ENCODE measurements at places on chromosomes 11 and 22. TPM values are rescaled to one million over a fixed set of nuclear protein-coding genes. Genes with fewer than 3 reads are reported as not detected.
A peak's percentile ranks its signal among the peaks of the same experiment; 100 is the strongest.

The TH gene
- 0.89 TPM for total RNA-seq

The CABP4 gene
- total RNA-seq = not detected

The FGF4 gene
- 0.40 TPM for total RNA-seq

The MRPL40 gene
- total RNA-seq = 24.2 TPM

The TMEM45B gene
- not detected for total RNA-seq

The SLC22A9 gene
- total RNA-seq = not detected

The C11orf87 gene
- total RNA-seq = 9.0 TPM

DNA sequence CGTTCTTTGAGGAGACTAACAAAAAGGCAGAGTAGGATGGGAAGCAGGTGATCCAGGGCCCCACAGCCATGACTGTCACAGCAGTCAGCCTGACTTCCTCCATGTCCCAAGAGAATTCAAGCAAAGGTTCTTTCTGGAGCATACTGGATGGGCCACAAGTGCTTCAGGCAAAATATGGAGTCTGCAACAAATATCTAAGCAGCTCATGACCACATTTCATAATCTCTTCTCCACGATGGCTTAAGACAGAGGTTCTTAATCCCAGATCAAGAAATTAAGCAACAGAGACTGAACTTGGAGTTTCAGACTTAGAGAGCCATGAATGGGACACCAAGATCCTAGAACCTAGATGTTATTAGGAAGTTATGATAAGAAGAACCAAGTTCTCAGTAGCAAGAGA, 31.6 kb downstream of the GUCY1A2 start:
- no peak overlapping the region for H3K4me3 ChIP-seq
- H3K27me3 ChIP-seq = no peaks in the 10 kb centered on the region
- no peaks in the 10 kb centered on the region for H3K36me3 ChIP-seq
- H3K4me1 ChIP-seq = peaks cover 30% of the 10 kb centered on the region

DNA sequence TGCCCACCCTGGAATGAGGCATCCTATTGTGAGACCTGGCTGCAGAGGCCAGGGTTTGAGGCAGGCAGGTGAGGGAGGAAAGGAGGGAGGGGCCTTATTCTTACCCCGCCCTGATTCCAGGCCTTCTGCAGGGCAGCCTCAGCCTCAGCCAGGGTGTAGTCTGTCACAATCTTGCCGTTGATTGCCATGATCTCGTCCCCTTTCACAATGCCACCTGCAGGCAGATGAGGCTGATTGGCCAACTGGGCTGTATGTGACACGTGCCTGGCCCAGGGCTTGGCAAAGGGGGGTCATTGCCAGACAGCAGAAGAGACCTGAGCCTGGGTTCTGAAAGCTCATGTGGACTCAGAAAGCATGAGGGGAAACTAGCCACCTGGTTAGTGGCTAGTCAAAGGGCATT, 21.4 kb upstream of the ABCC8 start:
- no peak for DNase-seq
- no peak overlapping the region for H3K27ac ChIP-seq
- no peak overlapping the region for H3K4me3 ChIP-seq
- no peaks in the 10 kb centered on the region for H3K4me1 ChIP-seq
- no peaks in the 10 kb centered on the region for H3K36me3 ChIP-seq

DNA sequence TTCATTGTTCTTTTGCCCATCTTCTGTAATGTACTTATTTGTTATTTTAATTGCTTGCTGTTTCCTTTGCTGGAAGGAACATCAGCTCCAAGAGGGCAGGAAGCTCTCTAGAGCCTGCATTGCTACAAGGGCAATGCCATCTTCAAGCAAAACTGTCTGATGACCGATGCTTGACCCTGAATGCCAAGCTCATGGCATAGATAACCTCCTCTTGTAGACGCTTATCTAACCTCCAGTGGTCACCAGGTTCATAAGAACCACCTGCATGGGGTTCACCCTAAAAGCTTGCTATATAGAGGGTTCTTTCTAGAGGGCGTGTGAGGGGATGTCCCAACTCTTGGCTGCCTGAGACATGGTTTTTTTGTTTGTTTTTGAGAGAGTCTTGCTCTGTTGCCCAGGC, 16.5 kb downstream of the FADS3 start:
- no peaks in the 10 kb centered on the region for H3K27me3 ChIP-seq
- DNase-seq = no peak
- H3K4me3 ChIP-seq = no peak overlapping the region
- H3K27ac ChIP-seq = no peak overlapping the region
- H3K36me3 ChIP-seq = peaks cover 11% of the 10 kb centered on the region
- peaks cover 32% of the 10 kb centered on the region for H3K4me1 ChIP-seq

DNA sequence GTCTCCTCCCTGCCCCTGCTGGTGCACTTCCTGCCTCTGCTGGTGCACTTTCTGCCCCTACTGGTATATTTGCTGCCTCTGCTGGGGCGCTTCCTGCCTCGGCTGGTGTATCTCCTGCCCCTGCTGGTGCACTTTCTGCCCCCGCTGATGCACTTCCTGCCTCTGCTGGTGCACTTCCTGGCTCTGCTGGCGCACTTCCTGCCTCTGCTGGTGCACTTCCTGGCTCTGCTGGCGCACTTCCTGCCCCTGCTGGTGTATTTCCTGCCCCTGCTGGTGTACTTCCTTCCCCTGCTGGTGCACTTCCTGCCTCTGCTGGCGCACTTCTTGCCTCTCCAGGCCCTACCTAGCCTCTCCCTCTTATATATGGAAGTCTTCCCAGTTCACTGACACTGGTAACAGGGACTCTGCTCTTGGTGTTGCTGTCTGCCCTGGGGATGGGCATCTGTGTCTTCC, 10.1 kb downstream of the MTFP1 start:
- H3K36me3 ChIP-seq = no peaks in the 10 kb centered on the region
- DNase-seq = no peak
- no peak overlapping the region for H3K27ac ChIP-seq
- H3K4me3 ChIP-seq = no peak overlapping the region
- no peaks in the 10 kb centered on the region for H3K4me1 ChIP-seq

DNA sequence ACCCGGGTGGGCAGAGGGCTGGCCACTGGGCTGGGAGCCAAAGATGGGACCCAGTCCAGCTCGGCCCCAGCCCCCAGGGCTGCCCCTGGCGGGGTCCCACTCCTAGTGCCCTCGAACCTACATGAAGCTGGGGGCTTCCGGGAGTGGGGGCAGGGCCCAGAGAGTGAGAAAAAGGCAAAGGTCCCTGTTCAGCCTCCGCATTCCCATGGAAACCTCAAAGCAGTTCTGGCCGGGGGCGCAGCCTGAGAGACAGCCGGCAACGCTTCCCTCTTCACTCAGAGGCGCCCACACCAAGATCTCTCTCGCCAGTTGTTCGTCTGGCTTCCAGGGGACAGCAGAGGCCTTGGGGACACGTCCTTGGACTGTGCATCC, 22.4 kb upstream of the ARHGAP8 start:
- no peaks in the 10 kb centered on the region for H3K36me3 ChIP-seq
- no peak overlapping the region for H3K4me3 ChIP-seq
- peaks cover 4% of the 10 kb centered on the region for H3K4me1 ChIP-seq
- no peak overlapping the region for H3K27ac ChIP-seq
- H3K27me3 ChIP-seq = no peaks in the 10 kb centered on the region
- no peak for DNase-seq

GRCh38 chr11:95231881-95232605, 1.0 kb upstream of the SESN3 start:
- H3K36me3 ChIP-seq = no peaks in the 10 kb centered on the region
- H3K4me1 ChIP-seq = peaks cover 23% of the 10 kb centered on the region
- peaks cover 8% of the 10 kb centered on the region for H3K27me3 ChIP-seq

GRCh38 chr11:68313574-68314202, 1.3 kb downstream of the LRP5 start:
- no peaks in the 10 kb centered on the region for H3K36me3 ChIP-seq
- H3K27me3 ChIP-seq = no peaks in the 10 kb centered on the region
- peak overlapping the region; percentile 94 for H3K27ac ChIP-seq

DNA sequence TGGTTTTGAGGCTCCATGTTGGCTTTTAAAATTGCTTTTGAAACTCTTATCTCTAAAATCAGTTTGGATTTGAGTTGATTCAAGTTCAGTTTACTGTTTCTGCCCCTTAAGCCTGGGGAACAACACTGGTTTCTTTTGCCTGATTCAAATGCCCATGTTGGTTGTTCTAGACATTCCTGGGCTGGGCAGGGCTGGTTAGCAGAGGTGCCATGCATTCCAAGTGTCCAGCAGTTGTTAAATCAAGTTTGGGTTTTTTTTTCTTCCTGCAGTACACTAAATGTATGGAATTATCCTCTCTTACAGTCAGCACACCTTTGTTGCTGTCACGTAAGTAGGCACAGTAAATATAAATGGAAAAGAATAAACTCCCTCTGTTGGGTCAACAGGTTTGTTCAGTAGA, 67.2 kb upstream of the MTMR2 start:
- peaks cover 59% of the 10 kb centered on the region for H3K4me1 ChIP-seq
- H3K4me3 ChIP-seq = no peak overlapping the region
- no peak for DNase-seq
- H3K27ac ChIP-seq = peak overlapping the region; percentile 85

DNA sequence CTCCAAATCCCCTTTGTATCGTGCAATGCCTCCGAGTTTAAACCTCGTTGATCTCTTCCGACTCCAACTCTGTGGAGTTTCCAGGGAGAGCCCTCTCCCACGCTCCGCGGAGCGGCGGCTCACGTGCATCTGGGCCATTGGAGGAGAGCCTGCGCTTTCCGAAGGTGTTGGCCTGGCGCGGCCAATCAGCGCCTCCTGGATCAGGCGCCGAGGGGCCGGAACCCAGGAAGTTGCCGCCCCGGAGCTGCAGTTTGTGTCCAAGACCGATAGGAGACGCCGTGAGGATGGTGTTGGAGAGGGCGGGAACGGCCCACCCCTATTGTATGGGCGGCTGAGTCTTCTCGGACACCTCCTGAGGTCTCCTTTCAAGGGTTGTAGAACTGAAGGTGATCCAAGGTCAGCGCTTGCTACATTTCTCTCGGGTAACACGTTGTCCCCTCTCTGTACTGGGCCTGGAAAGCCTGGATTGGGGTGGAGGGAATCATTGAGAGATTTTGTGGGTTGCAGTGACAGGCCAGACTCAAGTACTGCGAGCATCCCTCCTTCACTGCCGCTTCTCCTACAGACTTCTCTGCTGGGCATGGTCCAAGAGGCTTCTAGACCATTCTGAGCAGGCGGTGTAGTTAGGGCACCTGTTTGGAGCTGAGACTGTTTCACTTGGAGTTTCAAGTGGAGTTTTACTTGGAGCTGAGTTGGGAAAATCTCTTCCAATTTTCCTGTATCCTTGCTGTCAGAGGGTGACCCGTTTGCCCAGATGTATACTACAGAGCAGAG, 1.7 kb downstream of the ADAMTS15 start:
- peak overlapping the region; percentile 93 for H3K27ac ChIP-seq
- peak overlapping the region; percentile 98 for H3K4me3 ChIP-seq
- peaks cover 55% of the 10 kb centered on the region for H3K4me1 ChIP-seq

DNA sequence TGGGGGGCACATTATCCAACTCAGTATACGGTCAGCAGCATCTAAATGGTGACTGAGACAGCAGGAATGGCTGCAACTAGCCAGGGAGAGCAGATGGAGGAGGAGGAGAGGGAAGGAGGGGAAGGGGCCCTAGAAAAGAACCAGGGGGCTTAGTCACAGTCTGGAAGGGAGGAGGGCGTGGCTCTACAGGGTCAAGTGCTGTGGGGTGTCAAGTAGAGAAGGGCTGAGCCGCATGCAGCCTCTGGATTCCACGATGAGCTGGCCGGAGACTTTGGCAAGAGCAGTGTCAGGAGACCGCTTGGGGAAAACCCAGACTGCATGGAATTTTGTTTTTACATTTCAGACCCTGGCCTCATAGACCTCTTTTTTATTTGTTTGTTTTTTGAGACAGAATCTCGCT, 25.8 kb upstream of the PPFIA1 start:
- peak overlapping the region; percentile 75 for H3K27ac ChIP-seq
- H3K36me3 ChIP-seq = no peaks in the 10 kb centered on the region

GRCh38 chr22:43253839-43254238, 66.9 kb upstream of the TTLL12 start:
- no peak overlapping the region for H3K27ac ChIP-seq
- H3K4me3 ChIP-seq = no peak overlapping the region
- peaks cover 28% of the 10 kb centered on the region for H3K27me3 ChIP-seq
- no peaks in the 10 kb centered on the region for H3K36me3 ChIP-seq
- no peak for DNase-seq

DNA sequence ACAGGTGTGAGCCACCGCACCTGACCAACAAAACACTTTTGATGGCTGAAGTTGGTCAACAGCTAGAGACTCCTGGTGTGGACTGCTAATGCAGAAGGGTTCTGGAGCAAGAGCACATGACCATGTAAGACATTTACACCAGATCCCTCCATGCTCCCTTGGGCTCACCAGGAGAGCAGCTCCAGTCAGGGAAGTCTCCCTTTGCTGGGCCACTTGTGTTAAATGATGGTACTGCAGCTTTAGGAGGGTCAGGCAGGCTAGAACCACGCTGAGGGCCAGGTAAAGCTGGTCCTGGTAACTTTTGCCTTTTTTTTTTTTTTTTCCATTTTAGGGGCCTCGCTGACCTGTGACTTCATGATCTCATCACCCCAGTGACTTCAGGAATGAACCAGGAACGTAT, 146.4 kb downstream of the FBXO7 start:
- no peak overlapping the region for H3K27ac ChIP-seq

DNA sequence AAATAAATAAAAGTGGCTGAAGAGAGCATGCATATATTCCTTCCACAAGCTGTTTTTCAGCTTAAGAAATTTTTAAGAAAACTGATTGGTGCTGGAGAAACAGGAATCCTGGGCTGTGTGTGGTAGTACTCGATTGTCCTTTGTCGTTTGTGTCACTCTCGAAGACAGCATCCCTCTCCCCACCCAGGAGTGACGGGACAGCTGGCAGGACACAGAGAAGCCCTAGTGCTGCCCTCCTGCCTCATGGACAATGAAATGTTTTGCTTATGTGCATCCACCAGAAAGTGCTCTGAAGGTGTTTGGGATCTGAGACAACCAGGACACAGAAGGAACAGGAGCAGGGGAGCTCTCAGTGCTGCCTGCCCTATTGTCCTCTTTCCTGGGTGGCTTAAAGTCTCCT, 12.8 kb downstream of the PLAAT4 start:
- no peak overlapping the region for H3K4me3 ChIP-seq
- no peak overlapping the region for H3K27ac ChIP-seq
- H3K27me3 ChIP-seq = peaks cover 17% of the 10 kb centered on the region
- no peaks in the 10 kb centered on the region for H3K36me3 ChIP-seq
- peak; percentile 46 for DNase-seq

- H3K27ac ChIP-seq = peak overlapping the region; percentile 31
- no peak overlapping the region for H3K4me3 ChIP-seq
- H3K27me3 ChIP-seq = no peaks in the 10 kb centered on the region
- H3K36me3 ChIP-seq = peaks cover 38% of the 10 kb centered on the region
- no peak for DNase-seq
Observed at GRCh38 chr22:36510384-36510783, 3.5 kb upstream of the FOXRED2 start.

GRCh38 chr11:126727381-126727780, 273.2 kb downstream of the KIRREL3 start:
- no peaks in the 10 kb centered on the region for H3K36me3 ChIP-seq
- DNase-seq = no peak
- no peaks in the 10 kb centered on the region for H3K4me1 ChIP-seq
- H3K27me3 ChIP-seq = no peaks in the 10 kb centered on the region

DNA sequence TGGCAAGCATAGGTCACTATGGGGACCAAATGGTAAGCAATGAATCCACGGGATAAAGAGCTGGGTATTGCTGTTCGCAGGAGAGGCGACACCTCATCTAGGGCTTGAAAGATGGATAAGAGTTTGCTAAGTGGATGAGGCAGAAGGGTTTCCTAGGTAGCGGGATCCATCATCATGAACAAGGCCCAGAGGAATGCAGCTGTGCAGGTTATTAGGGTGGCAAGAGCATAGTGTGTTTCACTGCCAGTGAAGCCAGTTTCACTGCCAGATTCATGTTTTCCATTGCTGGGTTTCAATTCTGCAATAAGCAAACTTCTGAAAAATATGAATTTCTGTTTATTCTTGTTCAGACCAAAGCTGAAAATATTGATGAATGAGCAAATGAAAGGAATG, 27.2 kb downstream of the WEE1 start:
- H3K27ac ChIP-seq = peak overlapping the region; percentile 84
- DNase-seq = no peak
- no peaks in the 10 kb centered on the region for H3K36me3 ChIP-seq
- peaks cover 19% of the 10 kb centered on the region for H3K4me1 ChIP-seq

Data from osteocyte (in vitro differentiated cells).